Stimulated activated CD4-positive, alpha-beta T cell treated with anti-CD3 and anti-CD28 coated beads, Interleukin-4, amount 100 ng/mL, for 4 hours (primary cell): ENCODE measurements at places on chromosomes 2 and 18.

GRCh38 chr18:5237083-5237722 lies 40.1 kb upstream of the AKAIN1 start:
- no peak for DNase-seq

GRCh38 chr2:175432021-175432420 lies 250.5 kb upstream of the ATP5MC3 start:
- DNase-seq = no peak

DNA sequence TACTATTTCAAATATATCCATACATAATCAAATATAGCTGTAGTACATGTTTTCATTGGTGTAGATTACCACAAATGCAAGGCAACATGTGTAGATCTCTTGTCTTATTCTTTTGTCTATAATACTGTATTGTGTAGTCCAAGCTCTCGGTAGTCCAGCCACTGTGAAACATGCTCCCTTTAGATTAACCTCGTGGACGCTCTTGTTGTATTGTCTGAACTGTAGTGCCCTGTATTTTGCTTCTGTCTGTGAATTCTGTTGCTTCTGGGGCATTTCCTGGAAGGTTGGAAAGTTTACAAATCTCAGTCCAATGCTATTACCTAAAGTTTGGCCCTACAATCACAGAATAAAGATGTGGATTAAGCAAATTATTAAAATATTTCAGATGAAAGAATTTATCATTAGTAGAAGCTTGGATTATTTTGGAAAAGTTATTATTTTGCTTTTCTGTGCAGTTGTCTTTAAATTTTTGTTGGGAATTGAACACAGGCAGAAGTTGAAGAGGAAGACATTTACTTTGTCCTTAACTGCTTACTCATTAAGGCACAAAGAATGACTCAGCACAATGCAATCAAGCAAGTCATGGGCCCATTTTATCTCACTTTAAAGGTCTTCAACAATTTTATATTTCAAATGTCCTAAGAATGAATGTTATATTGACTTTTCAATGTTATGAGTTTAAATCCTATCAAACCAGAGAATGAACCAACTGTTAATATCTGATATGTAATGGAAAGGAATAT lies 103.4 kb upstream of the CAVIN2 start:
- DNase-seq = no peak

DNA sequence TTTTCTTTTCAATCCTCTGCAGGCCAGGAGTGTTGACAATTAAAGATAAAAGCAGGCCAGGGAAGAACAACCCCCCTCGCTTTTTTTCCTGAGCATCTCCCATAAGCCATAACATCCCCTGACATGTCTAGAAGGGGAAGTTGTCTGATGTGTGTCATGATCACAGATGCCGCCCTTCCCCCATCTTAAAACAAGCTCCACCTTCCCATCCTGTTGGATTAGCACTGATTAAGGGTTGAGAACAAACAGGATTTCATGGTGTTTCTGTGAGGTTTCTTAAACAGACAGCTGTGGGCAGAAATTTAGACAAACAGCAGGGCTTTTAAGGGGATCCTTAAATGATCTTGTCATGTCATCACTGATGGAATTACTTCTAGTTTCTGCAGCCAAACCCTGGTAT lies 59.4 kb upstream of the UPP2 start:
- no peak for DNase-seq

DNA sequence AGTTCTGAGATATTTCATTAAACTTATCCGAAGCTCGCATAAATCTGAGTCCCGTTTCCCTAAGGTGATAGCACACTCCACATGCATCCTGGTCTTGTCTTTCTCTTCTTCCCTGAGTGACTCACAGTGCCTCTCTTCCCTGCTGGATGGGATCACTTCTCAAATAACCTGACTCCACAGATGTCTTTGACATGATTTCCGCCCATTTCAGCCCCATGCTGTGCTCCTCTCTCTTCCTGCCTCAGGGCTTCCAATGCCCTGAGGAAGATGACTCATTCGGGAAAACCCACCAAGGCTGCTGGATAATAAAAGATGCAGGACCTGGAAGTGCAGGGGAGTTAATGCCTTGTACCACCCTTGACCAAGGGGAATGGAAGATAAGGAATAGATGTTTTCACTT lies 441.7 kb upstream of the SOX11 start:
- DNase-seq = no peak

GRCh38 chr2:57376985-57377384 lies 669.6 kb upstream of the VRK2 start:
- no peak for DNase-seq

GRCh38 chr2:86476918-86477317 lies 35.7 kb downstream of the KDM3A start:
- DNase-seq = no peak

- no peak for DNase-seq
Observed at GRCh38 chr2:121682396-121683298, 33.4 kb upstream of the CLASP1 start.

- DNase-seq = no peak
Observed at GRCh38 chr2:11377928-11378545, 33.6 kb upstream of the ROCK2 start.

DNA sequence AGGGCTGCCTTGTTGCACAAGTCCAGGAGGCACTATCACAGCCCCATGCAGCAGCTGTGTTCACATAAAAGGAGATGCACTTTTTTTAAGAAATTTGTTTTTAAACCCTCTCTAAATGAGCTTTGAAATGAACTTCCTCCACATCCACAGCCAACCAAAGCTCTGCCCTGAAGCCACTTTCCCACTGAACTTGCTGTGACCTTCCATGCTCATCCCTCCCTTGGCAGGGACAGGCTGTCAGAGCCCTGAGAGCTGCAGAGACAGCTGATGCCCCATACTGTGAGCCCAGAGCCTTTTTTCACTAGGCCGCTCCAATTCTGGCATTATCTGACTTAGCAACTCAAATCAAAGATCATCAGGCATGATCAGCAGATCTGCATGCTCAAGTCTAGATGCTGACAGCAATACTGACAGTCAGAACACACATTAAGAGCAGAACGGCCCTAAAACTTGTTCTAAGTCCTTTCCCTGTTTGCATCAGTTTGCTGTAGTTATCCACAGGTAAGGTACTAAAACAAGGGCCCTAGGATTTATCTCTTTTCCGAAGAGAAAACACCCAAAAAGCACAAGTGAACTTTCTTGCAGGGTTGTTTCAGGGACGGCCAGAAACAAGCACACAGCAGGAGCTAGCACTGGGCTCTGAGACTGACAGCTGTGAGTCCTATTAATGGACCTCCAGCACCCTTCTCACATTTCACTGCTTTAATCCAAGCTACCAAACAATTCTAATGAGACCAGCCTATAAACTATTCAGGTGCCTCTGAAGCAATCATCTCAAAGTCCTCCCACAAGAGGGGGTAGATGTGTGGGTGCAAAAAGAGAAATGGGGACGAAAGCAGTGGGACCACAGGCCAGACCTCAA lies 34.9 kb downstream of the RNU4ATAC start:
- no peak for DNase-seq

GRCh38 chr2:40450066-40450795 lies 1.7 kb downstream of the SLC8A1 start:
- DNase-seq = no peak

DNA sequence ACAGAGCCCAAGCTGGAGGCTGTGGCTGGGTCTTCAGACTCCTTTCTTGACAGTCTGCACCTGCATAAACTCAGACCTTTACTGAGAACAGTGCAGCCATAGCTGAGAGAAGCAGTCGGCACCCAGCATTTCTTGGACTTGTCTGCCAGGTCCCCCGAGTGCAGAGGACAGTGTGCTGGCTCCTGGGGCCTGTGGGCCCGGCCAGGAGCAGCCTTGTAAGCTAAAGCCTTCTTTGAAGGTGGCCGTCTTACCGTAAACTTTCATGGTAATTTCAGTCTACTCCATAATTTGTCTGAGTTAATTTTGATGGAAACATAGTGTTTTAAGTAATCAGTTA lies 70.9 kb downstream of the LRRFIP1 start:
- DNase-seq = no peak

DNA sequence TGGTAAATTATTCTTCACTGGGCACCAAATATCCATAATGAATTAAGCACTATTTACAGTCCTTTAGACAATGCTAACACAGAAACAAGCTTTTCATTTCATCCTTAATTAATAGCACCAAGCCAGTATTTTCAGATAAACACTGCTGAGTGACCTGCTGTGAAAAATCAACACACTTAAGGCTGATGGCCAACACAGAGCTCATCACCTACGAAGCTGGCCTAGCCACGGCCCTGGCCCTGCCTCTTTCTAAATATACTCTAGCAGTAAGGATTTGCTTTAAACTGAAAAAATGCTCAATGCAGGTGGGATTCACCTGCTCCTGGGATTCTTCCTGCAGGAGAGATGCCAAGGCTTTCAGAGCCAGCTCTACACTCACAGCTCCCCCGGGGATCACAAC lies 18.4 kb downstream of the CYB5A start:
- no peak for DNase-seq

GRCh38 chr18:8324343-8325065 lies 284.7 kb upstream of the RAB12 start:
- DNase-seq = no peak

GRCh38 chr2:241202268-241202585 lies 13.8 kb downstream of the ANO7 start:
- no peak for DNase-seq

- DNase-seq = no peak
Observed at GRCh38 chr2:138787053-138787666, 7.0 kb upstream of the NXPH2 start.

- no peak for DNase-seq
Observed at GRCh38 chr2:147365622-147366021, 479.2 kb upstream of the ACVR2A start.

GRCh38 chr18:10142496-10143160 lies 228.8 kb downstream of the VAPA start:
- no peak for DNase-seq

- no peak for DNase-seq
Observed at GRCh38 chr2:129347486-129348217, 631.8 kb upstream of the RAB6C start.

GRCh38 chr2:215904101-215904500 lies 109.2 kb downstream of the MREG start:
- DNase-seq = no peak
